HEK293T (cell line): ENCODE measurements at places on chromosomes 12 and 14.

GRCh38 chr14:103594265-103594664, 31.5 kb downstream of the COA8 start:
- no peak for DNase-seq

- no peak for DNase-seq
These were observed 13.9 kb downstream of the CKB start for GRCh38 chr14:103508521-103509329.

- no peak for DNase-seq
These were observed 3.4 kb downstream of the SLC6A12 start for GRCh38 chr12:210277-211141.

GRCh38 chr14:39859314-39859713, 427.1 kb upstream of the FBXO33 start:
- DNase-seq = no peak

DNA sequence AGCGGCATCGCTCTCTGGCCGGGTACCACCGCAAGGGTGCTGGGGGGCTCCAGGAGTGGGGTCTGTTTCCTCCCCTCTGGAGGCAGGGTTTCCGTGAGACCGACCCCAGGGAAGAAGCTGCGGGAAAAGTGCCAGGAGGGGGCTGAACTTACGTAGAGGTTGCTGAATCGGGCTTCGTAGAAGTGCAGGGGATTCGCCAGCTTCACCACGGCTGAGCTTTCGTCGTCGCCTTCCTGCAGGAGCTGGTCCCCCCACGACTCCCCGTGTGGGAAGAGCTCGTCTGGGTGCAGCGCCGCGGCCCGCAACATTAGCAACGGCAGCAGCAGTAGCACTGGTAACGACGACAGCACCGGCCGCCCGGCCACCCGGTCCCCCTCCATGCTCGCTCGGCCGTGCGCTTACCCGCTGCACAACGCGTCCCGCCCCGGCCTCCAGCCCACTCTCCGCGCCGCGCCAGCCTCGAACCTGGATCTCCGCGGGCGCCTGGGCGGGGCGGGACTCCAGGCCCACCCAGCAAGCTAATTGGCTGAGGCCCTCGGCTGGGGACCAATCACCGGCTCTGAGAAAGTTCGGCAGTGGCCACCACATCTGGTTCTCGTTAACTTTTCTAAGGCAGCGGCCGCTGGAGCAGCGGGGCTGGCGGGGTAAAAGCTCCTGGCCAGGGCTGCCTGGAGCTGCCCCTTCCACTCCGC, at the start of gene NID2:
TSS of gene NID2 (minus strand) at position 445 of the 692 bp plus-strand sequence. CDS start at position 380, 65 bp downstream.
- DNase-seq = peak; percentile 89

DNA sequence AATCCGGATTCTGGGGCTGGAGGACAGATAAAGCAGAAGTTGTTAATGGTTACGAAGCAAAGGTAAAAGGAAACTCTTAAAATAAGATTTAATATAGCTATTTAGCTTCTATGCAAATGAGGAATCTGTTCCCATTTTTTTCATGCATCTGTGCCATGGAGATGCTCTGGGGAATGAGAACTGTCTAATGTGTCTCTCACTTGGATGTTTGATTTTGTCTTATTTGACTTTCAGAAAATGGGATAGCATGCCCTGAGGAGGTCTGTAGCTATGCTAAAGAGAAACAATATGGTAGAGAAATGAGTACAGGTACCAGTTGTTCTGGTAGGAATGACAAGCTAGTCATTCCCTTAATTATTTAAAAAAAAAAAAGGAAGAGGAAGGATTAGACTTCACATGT, 24.3 kb downstream of the C12orf76 start:
- DNase-seq = no peak

DNA sequence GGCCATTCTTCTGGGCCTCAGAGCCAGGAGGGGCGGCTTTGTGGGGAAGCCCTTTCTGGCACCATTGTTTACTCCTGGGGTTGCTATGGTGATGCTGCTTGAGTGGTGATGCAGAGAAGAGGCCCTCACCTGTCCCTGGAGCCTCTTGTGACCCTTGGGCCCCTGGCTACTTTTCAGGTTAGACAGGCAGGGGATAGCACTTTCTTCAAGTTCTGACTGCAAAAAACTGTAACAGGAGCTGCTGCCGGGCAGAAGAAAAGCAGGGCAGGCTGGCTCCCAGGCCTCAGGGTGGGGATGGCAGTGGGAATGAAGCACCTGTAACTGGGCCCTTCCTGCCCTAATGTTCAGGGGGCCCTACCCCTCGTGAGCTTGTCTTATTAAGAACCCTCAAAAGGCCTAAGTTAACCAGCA, at the start of gene TEX52:
TSS of gene TEX52 (minus strand) at position 19 of the 411 bp plus-strand sequence. CDS start at position 6, 13 bp downstream.
- no peak for DNase-seq

DNA sequence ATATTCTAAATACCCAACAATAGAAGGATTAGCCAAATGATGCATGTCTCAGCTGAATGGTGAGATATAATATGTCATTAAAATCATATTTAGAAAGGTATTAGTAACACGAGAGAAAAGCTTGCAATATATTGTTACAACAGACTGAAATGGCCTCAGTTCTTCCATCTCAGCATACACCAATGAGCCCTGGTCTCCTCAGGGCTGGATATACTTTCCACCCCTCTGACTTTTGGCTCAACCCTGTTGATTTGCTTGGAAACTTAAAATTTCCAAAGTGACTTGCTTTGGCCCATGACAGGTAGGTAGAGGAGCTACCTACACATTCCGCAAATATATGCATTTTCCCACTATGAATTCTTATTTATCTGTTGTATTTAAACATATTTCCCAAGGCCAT, 908.1 kb upstream of the TMEM132C start:
- no peak for DNase-seq

DNA sequence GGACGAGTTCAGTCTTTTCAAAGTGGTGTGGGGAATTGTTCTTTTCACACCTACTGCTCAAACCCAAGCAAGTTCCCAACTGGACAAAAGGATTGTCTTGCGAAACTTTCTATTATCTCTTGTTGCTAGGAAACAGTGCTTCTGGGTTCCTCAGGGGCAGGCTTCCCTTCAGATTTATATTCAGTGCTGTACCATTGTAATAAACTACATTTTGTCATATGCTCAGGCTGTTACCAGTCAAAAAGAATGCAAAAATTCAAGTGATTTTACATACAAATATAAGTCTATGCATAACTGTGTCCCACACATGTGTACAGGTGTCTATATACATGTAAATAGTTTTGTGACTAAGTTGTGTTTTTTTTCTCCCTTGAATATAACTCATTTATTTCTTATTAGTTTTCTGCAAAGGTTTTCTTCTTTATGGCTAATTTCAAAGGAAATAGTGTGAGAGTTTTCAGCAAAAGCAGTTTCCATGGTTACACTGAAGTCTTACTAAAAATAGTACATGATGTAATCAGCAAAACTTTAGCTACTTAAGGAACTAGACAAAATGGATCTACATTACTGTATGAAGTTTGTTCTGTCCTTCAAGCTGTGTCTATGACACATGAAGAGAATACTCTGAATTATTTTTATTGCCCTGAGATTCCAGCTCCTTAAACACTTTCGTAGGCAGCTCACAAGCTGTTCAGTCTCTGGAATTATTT, 430.2 kb upstream of the TMPO start:
- DNase-seq = no peak

- peak; percentile 74 for DNase-seq
These were observed 117.2 kb downstream of the GRIN2B start for GRCh38 chr12:13864081-13864673.

DNA sequence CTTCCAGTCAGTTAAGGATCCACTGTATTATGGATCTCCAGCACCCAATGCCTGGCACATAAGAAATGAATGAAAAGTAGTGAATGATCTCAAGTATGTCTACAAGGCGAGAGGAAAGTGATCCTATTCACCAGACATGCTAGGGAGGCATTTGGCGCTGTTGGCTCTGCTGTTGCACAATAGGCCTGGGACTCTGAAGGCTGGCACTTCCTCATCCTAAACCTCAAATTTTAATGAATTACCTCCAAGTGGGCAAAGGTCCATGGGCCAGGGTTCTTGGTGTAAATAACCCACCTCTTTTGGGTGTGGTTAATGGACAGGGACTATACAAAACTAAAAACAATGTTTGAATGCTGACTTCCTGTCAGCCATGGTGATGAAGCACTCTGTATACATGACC, 173.4 kb upstream of the PZP start:
- no peak for DNase-seq

DNA sequence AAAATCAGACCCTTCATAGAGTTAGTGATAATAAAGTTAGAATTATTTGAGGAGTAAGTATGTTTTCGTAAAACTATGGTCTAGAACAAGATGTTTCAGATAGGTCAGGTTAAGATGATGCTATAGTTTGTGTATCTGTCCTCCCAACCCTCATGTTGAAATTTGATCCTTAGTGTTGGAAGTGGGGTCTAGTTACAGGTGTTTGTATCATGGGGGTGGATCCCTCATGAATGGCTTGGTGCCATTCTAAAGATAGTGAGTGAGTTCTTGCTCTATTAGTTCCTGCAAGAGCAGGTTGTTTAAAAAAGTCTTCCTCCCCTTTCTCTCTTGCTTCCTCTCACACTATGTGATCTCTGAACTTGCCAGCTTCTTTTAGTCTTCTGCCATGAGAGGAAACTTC, 707.3 kb upstream of the FOXG1 start:
- DNase-seq = no peak

GRCh38 chr14:64937171-64937820, 5.2 kb downstream of the GPX2 start:
- DNase-seq = no peak

DNA sequence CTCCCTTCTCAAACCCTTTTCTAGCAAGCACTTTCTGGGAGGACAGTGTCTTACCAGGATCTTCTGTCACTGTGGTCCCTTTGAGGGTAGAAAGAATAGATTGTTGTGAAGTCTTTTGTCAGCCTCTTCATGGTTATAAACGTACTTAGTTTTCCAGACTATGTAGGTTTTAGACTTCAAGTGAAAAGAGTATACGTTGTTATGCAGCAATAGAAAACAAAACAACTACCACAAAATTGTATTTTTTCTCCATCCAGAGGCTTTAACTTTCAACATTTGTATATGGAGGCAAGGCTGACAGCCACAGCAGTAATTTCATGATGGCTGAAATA, 23.7 kb downstream of the PRKCH start:
- no peak for DNase-seq

- peak; percentile 10 for DNase-seq
These were observed 131.8 kb downstream of the KITLG start for GRCh38 chr12:88448337-88448915.

DNA sequence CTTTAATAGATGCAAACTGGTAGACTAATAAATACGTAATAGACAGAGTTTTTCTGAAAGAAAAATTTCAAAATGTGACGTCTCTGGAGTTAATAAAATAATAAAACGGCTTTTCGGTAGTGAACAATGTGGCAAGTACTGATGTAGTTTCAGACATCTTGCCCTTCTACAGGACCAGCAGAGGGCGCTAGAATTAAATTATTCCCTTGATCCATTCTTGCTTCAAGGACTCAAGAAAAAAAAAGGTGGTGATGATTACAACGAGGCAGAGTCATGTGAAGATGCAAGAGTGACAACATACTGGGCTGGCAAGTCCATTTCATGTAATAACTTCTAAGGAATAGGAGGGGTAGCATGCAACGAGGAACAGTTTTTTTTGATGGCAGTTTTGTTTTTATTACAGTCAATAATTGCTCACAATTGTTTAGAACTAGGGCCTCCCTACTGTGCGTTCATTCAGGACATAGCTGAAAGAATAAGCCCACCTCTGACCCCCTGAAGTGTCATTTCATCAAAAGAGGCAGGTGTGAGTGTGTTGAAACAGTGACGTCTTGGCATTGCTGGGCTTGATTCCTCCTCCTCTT, 101.0 kb upstream of the GZMB start:
- DNase-seq = peak; percentile 48

DNA sequence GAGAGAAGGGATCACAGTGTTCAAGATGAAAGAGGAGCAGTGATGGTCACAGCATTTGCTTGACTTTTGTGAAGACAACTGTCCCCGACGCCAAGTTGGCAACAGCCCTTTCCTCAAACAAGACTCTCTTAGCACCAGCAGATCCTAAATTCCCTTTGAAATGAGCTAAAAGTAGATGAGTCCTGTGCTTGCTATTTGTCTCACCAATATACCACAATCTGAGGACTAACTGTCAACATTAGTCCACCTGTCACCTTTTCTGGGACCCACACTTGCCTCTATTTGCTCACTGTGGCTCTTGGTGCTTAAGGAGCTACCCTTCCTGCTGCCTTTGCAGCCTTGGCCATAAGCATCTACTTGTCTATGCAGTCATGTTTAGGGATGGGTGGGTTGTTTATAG, 47.4 kb upstream of the COL2A1 start:
- DNase-seq = no peak

- no peak for DNase-seq
These were observed 85.3 kb upstream of the BCL11B start for GRCh38 chr14:99357151-99357915.

DNA sequence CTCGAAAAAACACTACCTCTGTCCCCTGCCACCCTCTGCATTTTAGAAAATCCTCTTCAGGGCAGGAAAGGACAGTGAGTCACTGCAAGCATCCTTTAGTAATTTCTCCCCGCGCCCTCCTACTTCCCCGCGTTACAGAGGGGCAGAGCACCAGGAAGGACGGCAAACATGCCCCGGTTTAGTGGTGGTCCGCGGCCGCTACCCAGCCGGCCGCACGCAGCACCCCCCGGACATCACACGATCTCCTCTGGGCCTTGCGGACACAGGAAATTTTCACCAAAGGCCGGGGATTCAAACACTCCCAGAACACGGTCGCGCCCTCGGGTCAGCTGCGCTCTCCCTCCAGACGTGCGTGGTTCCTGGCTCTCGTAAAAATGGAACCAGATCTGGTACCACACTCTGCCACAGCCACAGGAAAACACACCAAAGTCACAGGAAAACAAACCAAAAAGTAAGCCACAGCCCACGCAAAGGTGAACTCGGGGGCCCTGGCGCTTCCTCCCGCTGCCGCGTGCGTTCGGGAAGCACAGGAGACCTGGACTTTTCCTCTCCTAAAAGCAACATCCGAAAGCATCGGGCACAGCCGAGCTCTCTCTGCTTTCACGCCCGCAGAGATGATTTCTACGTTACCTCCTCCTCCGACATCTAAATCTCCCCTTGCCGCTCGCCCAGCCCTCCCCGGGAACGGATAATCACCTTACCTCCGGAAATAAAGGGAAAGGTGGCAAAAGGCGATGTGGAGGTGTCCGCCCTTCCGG, 839 bp downstream of the SLC38A1 start:
- no peak for DNase-seq

DNA sequence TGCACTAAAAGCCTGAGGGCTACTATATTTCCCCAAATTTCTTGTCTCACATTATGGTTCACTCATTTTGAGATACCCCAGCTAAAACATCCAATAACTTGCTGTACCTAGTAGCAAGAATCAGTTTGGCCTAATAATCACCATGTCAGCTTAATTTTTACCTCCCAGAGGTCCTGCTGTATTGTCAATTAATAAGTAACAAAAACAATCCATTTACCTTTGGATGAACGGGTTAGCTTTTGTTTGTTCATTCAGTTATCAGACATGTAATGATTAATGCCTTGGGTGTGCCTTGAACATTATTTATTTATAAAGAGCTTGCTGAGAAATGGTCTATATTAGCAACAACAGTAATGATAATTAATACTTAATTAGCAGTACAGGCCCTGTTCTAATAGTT, 57.0 kb downstream of the MON2 start:
- DNase-seq = no peak

- DNase-seq = no peak
These were observed 48.4 kb downstream of the C12orf75 start for GRCh38 chr12:105378911-105379310.

GRCh38 chr14:68674538-68675232, 118.2 kb downstream of the ZFP36L1 start:
- DNase-seq = no peak

- DNase-seq = no peak
These were observed 120.8 kb downstream of the SAMD4A start for GRCh38 chr14:54687750-54688119.
